ENCODE measurements at places on chromosomes 3 and 15.

DNA sequence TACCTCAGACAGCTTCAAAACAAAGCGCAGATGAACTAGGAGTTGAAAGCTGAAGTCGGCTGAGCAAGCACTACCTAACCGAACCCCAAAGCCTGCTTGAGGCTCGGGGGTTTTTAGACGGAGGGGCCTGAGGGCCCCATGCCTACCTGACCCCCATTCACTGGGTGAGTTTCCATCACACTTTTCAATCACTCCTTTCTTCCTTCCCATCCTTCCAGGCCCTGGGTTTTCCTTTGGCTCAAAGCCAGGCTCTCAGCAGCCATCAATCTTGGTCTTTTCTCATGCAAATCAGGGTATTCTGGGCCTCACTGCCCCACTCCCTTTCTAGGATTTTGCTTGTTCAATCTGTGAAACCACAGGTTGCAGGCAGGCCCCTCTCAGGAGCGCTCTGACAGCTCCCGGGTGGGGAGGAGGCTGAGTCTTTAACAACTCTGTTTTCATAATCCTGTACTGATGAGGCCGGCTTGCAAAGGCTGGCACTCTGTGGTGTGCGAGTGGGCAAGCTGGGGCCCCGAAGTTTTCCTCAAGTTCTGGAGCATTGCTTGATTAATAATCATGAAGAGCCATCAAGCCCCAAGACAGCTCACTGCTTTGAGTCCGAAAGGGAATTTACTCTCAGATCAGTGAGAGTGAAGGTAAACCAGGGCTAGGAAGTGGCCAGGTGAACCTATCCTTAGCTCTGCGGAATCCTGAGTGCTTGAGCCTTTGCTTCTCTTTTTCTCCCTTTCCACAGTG lies 97.6 kb downstream of the FRMD4B start:
- ATAC-seq, result peak; percentile 97

GRCh38 chr3:172869784-172870518 lies 119.4 kb downstream of the ECT2 start:
- ATAC-seq, result no peak

DNA sequence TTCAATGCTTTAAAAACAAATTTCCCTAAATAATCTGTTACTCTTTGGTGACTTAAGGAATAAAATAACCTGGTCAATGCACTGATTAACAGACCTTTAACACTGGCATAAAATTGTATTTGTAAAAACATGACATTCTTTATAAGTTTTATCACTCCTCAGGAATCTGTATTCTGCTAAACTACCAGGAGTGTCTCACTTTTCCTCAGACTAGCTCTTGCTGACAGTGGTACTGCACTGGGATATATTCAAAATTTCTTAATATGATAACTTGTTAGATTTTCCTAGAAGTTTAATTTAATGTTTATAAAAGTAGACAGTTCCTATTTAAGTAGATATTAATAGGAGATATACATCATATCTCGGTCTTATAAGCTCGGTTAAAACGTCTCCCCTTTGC lies 363.4 kb upstream of the ARHGEF26 start:
- ATAC-seq, result no peak

- no peak for ATAC-seq
Measured at GRCh38 chr3:13432093-13432492, 12.0 kb upstream of the NUP210 start.

DNA sequence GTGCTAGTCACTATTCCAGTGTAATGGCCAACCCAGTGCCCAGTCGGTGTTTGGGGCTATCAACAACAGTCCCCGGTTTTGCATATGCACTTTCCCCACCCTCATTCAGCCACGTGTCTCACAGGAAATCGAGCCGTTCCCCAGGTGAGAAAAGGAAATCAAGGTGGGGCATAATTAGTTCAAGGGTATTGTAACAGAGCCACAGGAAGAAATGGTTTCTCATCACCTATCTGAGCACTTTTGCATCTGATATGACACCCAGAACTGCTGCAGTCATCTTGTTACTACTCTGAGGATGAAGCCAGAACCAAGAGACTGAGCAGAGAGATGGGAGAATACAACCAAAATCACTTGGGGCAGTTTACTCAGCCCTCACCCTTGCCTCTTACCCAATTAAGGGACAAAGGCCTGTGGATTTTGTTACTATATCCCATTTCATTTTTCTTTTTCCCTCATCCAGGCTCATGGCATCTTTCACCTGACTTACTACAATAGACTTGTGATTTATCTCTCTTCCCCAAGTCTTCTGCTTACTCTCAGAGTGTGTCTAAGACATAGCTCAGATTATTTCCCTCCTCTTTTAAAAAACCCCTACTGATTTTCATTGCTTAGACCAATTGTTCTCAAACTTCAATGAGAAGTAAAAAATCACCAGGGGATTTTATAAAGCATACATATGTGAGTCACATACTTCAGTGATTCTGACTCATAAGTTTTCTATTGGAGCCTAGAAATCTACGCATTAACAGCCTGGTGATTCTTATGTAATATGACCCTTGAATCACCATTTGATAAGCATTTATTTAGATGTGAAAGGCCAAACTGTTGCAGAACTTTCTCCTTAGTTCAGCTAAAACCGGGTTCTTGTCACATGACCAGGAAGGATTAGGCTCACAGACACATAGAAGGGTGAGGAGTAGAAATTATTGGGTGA lies 40.5 kb downstream of the TRAT1 start:
- peak; percentile 86 for ATAC-seq

DNA sequence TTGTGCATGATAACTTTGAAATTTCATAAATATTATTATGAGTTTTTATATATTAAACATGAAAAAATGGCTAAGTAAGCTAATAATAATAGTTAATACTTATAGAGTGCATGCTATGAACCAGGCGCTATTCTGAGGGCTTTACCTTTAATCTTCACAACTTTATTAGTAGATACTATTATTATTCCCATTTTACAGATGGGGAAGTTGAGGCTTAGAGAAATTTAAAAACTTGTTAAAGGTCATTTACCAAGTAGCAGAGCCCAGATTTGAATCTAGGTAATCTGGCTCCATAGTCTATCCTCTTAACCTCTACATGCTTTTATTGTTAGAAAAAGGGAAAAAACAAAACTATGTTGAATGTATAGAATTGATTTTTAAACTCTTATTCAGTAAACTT lies 60.4 kb downstream of the TRPC1 start:
- ATAC-seq, result no peak

DNA sequence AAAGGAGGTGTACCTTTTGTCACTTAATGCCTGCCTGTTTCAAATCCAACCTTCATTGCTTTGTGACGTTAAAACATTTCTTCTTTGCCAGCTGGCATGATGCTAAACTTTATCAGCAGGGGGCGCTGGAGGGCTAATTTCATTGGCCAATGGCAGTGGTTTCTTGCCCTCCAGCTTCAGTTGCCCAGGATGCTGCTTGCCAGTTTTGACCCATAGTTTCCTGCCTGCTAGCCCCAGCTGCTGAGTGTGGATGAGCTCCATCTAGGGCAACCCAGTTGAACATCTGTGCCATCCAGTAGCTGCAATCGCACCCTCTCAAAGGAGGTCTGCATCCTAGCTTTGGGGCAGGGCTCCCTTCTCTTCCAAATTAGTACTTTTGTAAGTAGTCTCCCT lies 22.1 kb downstream of the ACKR2 start:
- ATAC-seq, result peak; percentile 84

DNA sequence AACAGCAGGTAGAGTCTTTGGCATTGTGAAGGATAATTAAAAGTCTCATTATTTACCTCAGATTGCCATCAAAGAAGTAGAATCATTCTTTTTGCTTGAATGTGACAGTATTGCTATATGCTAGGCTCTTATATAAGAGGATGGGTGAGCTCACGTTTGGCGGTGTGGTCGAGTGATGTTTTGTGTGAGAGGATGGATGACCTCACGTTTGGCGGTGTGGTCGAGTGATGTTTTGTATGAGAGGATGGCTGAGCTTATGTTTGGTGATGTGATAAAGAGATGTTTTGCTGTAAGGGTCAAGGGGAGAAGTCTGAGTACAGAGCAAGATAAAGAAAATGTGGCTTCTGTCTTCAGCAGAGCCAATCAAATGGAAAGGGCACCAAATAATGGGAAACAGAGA lies 299.6 kb upstream of the NR2E3 start:
- ATAC-seq, result no peak

DNA sequence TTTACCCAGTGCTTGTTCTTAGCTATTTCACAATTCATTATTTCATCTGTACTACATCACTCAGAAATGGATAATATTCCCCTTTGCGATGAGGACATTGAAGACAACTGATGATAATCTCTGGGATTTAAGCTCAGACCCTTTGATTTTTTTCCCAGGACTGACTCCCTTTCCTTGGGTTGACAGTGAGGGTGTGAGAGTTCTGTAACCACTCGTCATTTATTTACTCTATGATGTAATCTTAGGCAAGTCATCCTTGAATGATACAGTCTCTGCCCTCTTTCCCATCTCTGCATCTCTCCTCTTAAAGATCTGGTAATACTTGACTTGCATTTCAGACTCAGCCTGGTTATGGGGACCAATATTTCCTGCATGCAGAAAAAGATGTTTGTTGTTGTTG lies 1041.7 kb downstream of the AGBL1 start:
- ATAC-seq, result no peak

GRCh38 chr3:164467007-164467406 lies 611.3 kb downstream of the SI start:
- ATAC-seq, result no peak

- ATAC-seq, result no peak
Measured at GRCh38 chr3:190378240-190378891, 9.6 kb upstream of the CLDN16 start.

DNA sequence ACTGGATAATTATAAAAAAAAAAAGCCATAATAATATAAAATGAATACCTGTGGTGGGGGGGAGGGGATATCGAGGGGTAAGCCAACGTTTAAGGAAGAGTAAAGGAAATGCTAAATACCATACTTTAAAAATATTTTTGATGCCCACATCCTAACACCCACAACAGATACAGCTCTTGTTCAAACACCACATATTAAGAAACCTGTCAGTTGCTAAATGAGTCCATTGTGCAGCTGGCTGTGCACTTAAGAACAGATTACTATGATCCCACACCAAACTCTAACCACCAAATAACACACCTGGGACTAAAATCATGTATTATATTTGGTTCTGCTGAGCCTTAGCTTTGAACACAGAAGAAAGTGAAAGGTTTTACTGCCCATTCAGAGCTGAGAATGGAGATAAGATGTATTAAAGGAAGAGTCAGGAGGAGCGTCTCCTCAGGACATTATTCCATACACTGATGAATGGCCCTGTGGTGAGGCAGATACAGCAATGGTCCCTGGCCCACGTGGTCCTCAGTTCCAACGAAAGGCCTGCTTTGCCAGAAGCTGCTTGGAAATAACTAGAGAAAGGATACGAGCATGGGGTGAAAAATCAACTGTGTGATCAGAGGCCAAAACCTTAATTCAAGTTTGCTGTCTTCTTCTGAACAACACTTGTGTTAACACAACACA lies 515.4 kb downstream of the FOXP1 start:
- peak; percentile 22 for ATAC-seq

GRCh38 chr15:68234060-68234459 lies 4.5 kb upstream of the CLN6 start:
- no peak for ATAC-seq

- ATAC-seq, result no peak
Measured at GRCh38 chr3:65026151-65026550, 338.4 kb upstream of the ADAMTS9 start.

GRCh38 chr3:43161684-43162229 lies 55.9 kb upstream of the POMGNT2 start:
- ATAC-seq, result no peak

GRCh38 chr3:88028876-88029275 lies 29.9 kb downstream of the CGGBP1 start:
- no peak for ATAC-seq

- ATAC-seq, result no peak
Measured at GRCh38 chr3:126340596-126340942, 16.6 kb downstream of the KLF15 start.

- ATAC-seq, result no peak
Measured at GRCh38 chr15:60390231-60390630, 7.6 kb downstream of the ANXA2 start.

- ATAC-seq, result peak; percentile 37
Measured at GRCh38 chr3:146498002-146498736, 28.8 kb upstream of the PLSCR2 start.

DNA sequence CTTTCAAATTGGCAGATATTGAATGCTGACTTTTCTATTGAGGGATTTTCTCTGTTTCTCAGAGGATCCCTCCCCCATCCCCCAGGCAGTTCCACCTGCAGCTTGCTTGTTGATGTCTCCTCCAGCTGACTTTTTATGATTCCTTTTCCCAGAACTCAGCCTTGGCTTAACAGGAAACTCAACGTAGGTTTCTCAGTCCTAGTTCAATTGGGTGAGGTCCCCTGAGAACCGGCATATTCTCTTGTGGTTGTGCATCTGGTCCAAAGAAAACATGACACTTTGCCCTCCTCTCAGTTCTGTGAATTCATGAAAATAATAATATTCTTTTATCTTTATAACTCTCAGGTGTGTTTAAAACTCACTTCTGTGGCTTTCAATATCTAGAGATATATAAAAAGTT lies 1222.1 kb downstream of the OTOL1 start:
- ATAC-seq, result no peak

- peak; percentile 74 for ATAC-seq
Measured at GRCh38 chr3:12345141-12345561, 56.3 kb downstream of the PPARG start.

DNA sequence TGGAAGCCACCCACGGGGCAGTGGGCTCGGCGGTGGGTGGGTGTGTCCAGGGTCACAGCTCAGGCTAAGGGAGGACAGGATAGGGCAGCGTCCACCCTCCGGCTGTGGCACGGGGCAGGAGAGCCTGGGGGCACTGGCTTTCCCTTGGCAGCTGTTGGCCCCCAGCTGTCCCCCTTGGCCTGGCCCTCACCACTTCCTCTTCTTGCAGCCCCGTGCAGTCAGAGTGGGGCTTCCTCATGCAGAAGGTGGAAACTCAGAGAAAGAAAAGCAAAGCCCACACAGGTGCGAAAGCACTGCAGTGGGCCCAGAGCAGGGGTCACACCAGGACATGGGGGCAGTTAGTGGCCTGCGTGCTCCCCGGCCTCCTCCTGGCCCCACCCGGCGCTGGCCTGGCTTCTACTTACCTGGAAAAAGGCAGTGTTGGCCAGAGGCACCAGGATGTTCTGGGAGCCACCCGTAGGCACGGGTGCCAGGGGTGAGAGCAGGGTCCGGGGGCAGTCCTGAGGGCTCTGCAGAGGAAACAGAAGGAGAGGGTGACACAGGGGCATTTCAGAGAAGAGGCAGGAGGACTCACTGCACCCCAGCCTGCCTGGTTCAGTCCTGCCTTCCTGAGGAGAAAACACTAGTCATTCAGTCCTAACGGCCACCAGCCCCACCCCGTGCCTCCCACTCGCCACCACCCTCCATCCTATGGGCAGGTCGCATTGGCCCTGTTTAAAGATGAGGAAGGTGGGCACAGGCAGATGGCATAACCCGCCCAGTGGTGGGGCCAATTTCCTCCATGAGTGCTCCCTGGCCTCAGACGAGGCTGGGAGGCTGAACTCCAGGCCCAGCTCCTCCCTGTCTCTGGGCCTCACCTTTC lies 28.3 kb downstream of the PLXND1 start:
- ATAC-seq, result peak; percentile 13

DNA sequence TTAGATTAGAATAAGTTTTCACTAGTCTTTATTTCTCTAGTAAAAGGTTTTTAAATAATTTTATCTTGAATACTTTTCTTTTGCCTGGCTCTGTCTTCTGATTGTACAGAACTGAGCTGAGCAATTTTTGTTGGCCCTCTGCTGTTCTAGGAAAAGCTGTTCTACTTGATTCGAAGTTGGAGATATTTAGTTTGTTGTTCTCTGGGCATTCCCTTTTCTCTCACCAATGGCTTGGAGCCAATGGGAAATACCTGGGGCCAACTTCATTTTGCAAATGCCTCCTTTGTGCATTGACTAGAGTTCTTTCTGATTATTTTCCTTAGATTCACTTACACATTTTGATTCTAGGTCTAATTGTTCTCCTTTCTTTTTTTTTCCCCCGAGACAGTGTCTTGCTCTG lies 16.5 kb downstream of the ABHD5 start:
- ATAC-seq, result no peak

- peak; percentile 73 for ATAC-seq
Measured at GRCh38 chr15:50353975-50354837, 792 bp downstream of the GABPB1 start.

Data from activated T-helper 17 cell treated with anti-CD3 and anti-CD28 coated beads, Interleukin-2, amount 50 U/mL, for 72 hours (primary cell).